ENCODE measurements at places on chromosomes 2 and 18.
A peak's percentile ranks its signal among the peaks of the same experiment; 100 is the strongest.

DNA sequence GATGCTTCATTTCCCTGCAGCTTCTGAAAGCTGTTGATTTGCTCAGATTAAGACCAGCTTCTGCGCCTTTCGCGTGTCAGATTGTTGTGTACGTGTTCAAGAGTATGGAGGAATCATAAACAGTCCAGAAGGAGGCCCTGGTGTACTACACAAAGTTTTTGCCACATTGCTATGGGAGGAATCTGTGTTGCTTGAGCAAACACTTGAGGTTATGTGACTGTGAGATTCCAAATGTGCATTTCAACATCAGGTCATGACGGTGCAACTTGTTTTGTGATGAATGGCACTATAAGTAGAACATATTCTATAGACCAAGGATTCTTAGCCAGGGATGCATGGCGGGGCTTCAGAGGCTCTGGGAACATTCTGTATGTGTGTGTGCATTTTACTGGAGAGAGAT, 35.0 kb downstream of the SRSF7 start:
- DNase-seq = no peak

DNA sequence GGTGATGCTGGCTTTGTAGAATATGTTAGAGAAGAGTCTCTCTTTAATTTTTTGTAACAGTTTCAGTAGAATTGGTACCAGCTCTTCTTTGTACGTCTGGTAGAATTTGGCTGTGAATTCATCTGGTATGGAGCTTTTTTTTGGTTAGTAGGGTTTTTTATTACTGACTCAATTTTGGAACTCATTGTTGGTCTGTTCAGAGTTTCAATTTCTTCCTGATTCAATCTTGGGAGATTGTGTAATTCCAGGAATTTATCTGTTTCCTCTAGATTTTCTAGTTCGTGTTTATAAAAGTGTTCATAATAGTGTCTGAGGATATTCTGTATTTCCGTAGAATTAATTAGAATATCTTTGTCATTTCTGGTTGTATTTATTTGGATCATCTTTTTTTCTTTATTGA, 943.5 kb downstream of the TRIB2 start:
- no peak for DNase-seq

DNA sequence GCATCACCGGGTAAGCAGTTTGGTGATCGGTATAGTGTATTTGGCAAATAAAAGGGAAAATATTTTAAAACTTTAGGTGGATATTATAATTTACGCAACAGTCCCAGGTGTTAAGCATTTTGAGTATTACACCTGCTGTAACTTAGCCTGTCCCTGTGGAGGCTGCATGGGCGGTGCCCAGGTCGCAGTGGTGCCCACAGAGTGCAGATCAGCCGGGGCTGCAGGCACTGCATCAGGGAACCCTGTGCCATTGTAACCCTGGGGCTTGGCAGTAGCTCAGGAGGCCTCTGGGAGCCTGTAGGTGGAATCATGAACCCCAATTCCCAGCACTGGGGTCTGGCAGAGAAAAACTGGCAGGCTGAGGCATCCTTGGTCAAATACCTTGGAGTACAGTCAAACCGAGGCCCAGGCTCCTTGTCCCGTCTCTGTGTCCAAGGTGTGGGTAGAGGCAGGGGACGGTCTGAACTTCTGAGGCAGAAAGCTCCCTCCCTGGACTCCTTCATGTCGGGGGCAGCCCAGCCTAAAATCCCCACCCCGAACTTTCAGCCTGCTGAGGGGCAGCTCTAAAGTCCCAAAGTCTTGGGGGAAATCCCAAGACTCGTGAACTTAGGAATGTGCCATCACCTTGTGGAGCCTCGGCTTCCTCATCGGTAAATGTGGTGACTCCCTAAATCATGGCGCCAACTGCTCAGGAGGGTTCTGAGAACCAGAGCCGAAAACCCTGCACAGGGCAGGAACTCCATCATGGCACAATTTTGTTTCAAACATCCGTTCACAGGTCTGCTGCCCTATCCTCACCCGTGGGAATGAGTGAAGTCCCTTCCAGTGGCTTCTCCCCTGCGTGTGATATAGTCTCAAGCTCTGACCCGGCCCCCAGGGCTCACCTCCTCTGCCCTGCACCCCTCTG, 85.7 kb downstream of the INHBB start:
- DNase-seq = no peak

GRCh38 chr18:28002841-28003240, 174.1 kb downstream of the CDH2 start:
- no peak for DNase-seq

GRCh38 chr2:224893848-224894247, 148.4 kb downstream of the DOCK10 start:
- DNase-seq = no peak

- no peak for DNase-seq
Observed at GRCh38 chr2:18803141-18803939, 214.0 kb upstream of the NT5C1B start.

DNA sequence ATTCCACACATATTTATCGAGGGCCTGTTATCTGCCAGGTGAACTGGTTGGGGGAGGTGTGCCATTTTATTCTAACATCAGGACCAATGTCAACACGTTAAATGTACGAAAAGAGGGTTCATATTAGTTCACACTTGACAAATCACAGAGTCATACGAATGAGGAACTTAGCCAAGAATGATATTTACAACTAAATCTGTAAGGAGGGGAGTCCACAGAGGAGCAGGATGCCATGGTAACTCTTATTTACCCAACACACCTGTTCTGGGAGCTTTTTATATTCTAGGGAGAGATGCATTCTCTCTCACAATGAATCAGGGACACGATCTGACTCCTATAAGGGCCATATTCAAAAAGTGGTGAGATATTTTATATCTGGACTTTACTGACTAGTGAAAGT, 144.1 kb downstream of the CDC42EP3 start:
- DNase-seq = no peak

- no peak for DNase-seq
Observed at GRCh38 chr2:43300781-43301583, 74.6 kb upstream of the ZFP36L2 start.

DNA sequence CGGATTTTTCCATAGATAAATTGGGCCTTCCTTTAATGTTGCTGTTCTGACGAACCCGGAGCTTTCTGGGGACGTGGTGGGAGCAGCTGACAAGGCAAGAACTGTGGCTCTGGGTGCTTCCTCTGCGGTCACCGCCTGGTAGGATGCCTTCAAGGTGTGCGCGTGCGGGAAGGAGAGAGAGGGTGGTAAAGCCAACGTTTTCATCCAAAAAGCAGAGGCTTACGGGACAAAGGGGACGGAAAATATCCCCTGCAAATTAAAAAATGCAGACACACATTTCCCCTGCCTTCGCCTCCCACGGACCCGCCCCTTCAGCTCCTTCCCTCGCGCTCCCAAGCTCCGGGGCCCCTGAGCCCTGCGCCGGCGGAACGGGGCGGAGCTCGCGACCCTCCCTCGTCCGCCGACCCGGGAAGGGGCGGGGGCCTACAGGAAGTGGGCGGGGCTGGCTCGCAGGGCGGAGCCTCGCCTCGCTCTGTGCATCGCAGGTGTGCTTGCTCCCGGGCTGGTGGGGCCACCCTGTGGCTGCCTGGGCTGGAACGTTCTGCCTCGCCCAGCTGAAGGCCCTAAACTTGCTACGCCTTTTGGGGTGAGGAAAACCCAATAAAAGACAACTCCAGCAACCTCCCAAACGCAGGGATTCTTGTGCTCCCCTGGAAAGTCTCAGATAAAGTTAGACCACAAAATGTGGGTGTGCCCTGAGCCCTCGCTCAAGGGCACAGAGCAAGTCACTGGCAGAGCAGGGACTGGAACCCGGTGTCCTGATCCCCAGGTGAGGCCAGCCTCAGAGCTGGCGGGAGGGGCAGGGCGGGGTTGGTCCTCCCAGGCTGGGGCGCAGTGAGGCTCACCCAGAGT, 25.4 kb upstream of the SLC66A3 start:
- peak; percentile 63 for DNase-seq

- DNase-seq = no peak
Observed at GRCh38 chr2:74881176-74881575, 47.2 kb downstream of the HK2 start.

- DNase-seq = no peak
Observed at GRCh38 chr2:84494070-84494469, 22.2 kb upstream of the DNAH6 start.

GRCh38 chr18:518081-518480, 17.6 kb upstream of the COLEC12 start:
- DNase-seq = no peak
